ENCODE measurements at places on chromosomes 2 and 18.

- no peak for DNase-seq
These were observed 6.1 kb downstream of the LBH start for GRCh38 chr2:30237239-30237965.

DNA sequence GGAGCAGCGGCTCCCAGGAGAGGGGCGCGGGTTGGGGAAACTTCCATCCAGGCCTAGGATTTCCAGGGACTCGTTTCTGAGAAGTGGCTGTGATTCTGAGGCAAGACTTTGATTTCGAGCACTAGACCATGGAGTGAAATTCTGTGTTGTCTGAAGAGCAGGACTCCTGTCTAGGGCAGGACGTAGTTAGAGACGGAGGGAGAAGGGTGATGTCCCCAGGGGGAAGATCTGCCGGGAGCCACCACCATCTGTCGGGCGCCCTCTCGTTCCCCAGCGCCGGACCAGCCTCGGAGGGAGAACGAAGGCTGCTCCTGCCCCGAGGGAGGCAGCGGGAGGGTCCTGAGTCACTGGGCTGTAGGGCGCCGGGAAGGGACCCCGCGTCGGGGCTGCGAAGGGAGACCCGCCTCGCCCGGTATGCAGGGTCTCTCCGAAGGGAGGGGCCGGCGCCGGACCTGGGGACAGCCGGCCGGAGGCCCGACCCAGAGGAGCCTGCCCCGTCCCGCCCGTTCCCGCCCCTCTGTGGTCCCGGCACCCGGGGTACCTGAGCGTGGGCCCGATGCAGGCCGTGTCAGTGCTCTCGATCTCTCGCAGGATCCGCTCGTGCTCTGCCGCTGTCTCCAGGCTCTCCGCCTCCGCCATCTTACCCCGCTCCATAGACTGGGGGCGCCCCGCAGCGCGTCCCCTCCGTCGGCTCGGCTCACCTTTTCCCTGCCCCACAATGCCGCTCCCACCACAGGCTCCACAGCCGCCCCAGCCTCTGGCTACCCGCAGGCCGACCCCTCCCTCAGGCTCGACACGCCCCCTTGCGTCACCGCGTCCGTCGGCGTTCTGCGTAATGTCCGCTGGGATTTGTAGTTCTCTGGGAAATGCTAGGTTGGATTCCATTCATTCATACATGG, at the start of gene EXOC6B:
TSS of gene EXOC6B (minus strand) at position 777 of the 899 bp plus-strand sequence.
- peak; percentile 79 for DNase-seq

- no peak for DNase-seq
These were observed 5.8 kb downstream of the ANKRD53 start for GRCh38 chr2:70984228-70984575.

- DNase-seq, result peak; percentile 91
These were observed 65.4 kb downstream of the PID1 start for GRCh38 chr2:229205704-229206103.

All from foreskin melanocyte (primary cell).